ENCODE measurements at places on chromosomes 13 and 19.

DNA sequence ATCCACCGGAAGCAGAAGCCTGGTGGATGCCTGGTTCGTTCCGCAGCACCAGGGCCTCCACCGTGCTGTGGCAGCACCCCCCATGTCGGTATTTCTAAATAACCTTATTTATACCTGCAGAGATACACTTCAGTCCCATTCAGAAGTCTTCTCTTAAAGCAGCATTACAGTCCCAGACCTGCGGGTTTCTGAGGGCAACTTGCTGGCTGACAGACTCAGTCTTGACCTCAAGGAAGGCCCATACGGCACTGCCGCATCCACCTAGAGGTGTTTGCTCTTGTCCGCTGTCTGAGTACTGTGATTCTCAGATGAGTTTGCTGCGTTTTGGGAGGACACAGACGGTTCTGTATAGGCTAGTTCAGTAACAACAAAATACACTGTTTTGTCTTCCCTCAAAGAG, 16.9 kb upstream of the TEX29 start:
- no peak for DNase-seq

GRCh38 chr13:20001366-20002190, 43.1 kb downstream of the ZMYM2 start:
- no peak for DNase-seq

DNA sequence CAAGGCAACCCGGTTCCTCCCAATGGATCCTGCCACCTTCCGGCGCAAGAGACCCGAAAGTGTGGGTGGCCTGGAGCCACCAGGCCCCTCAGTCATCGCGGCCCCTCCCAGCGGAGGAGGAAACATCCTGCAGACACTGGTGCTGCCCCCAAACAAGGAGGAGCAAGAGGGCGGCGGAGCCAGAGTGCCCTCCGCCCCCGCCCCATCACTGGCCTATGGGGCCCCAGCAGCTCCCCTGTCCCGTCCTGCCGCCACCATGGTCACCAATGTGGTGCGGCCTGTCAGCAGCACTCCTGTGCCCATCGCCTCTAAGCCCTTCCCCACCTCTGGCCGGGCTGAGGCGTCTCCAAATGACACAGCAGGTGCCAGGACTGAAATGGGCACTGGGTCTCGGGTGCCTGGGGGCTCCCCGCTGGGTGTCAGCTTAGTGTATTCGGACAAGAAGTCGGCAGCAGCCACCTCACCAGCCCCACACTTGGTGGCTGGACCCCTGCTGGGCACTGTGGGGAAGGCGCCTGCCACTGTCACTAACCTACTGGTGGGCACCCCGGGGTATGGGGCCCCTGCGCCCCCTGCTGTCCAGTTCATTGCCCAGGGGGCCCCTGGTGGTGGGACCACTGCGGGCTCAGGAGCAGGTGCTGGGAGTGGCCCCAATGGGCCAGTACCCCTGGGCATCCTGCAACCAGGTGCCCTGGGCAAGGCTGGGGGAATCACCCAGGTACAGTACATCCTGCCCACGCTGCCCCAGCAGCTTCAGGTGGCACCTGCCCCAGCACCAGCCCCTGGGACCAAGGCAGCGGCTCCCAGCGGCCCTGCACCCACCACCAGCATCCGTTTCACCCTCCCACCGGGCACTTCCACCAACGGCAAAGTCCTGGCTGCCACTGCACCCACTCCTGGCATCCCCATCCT, 11.2 kb upstream of the PRR19 start:
- DNase-seq: no peak

DNA sequence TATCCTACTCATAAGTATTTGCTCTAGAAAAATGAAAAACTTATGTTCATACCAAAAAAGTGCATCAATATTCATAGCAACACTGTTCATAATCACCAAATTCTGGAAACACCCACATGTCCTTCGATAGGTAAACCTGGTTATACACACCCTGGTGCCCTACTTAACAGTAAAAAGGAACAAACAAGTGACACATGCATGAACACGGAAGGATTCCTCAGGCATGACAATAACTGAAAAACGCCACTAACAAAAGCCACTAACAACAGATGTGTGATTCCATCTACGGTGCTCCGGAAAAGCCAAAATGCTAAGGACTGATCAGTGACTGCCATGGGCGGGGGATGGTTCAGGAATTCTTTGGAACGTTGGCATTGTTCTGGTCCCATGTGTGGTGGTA, 65.5 kb downstream of the STK24 start:
- DNase-seq: no peak

DNA sequence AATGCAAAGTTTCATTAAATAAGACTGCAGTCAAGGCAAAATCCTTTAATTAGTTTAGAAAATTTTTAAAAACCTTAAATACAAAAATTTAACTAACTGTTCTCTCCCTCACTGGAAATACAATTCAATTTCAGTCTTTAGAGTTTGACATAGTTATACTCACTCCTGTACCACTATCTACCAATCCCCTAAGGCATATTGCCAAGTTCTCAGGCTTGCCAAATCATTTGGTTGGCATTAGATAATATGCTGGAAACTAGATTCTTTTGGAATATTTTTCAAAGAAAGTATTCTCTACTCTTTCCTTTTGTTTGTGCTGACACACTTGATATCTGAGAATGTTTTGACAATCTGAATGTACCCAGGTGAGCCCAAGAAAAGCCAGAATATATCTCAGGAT, 77.2 kb downstream of the TSC22D1 start:
- DNase-seq: no peak

GRCh38 chr19:9128171-9128570, 1.4 kb upstream of the OR7G3 start:
- no peak for DNase-seq

DNA sequence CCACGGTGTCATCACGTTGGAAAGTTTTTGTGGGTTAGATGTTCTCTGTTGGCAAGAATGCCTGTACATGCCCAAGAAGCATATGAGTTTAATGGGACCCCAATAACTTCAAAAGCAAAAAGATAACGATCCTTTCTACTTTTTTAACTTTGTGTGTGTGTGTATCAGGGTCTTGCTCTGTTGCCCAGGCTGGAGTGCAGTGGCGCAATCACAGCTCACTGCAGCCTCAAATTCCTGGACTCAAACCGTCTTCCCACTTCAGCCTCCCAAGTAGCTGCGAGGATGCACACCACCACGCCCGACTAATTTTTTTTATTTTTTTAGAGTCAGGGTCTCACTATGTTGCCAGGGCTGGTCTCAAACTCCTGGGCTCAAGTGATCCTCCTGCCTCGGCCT, 34.3 kb upstream of the TPM4 start:
- DNase-seq: no peak

DNA sequence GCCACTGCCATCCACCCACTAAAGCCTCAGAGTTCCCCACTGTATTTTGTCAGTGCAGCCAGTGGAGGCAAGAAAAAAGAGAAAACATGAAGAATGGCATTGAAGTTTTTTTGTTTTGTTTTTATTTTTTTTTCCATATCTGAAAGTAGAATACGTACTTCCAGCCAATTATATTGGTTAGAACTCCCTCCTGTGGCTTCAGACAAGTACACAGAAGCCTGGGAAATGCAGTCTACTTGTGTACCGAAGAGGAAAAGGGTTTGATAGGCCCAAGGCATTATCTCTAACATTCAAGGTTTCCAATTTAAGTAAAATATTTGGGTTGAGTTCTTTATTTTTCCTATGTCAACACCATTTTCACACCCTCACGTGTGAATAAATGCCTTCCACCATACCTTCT, 696.2 kb upstream of the GPC6 start:
- DNase-seq: no peak

GRCh38 chr19:37519890-37520289, 13.2 kb downstream of the ZNF793 start:
- DNase-seq: no peak

GRCh38 chr13:89584058-89584620, 1763.3 kb upstream of the MIR17HG start:
- DNase-seq: no peak
